ENCODE measurements at places on chromosomes 4 and X.

DNA sequence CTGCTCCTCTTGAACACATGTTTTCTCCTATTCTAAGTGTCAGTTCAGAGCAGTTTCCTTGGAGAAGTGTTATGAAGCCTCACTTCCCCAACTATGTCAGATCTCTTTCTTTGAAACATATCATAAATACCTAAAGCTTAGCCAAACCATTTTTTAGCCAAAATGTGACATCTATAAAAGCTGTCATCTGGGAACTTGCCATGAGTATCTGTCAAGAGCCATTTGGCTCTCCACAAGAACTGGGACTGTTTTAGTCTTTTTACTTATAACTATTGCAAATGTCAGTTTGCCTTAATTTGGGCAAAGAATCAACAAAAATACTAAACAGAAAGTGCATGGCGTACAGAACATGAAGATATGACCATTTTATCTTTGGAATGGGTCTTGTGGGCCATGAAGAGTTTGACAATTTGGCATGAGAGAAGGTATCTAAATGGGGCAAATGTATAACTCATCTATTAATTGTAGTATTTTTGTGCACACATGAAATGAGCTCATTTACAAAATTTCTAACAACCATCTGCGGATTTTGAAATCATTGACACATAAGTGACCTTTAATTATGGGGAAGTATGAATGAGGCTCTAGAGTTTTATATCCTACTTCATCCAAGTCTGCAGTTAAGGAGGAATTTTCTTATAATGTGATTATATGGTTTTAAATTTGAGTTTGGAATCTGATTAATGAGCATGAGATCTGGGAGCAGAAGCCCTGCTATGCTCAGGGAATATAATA lies 129.1 kb upstream of the PACRGL start:
- DNase-seq = no peak

DNA sequence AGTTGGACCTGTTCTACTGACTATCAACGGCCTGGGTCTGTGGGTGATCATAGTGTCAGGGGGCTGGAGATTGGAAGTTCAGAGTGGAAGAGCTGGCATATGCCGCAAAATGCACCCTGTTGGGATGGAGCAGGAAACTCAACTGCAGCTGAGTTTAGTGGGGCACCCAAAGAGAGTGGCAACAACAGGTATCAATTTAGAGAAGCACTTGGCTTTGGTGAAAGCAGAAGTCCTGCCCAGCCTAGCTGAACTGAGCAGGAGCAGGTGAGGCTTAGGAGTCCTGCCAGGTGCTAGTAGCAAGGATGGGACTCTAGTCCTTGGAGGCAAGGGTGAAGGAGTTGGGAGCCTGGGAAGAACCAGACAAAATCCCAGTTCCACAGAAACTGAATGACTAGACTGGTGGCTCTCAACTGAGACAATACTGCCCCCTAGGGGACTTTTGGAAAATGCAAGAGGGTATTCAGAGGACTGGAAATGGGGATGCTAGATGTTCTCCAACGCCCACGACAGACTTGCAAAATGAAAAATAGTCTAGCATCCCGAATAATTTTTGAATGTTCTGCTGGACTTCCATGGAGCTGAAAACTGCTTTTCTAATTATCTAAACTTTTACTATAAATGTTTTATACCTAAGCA lies 49.4 kb downstream of the RTL9 start:
- no peak for DNase-seq

DNA sequence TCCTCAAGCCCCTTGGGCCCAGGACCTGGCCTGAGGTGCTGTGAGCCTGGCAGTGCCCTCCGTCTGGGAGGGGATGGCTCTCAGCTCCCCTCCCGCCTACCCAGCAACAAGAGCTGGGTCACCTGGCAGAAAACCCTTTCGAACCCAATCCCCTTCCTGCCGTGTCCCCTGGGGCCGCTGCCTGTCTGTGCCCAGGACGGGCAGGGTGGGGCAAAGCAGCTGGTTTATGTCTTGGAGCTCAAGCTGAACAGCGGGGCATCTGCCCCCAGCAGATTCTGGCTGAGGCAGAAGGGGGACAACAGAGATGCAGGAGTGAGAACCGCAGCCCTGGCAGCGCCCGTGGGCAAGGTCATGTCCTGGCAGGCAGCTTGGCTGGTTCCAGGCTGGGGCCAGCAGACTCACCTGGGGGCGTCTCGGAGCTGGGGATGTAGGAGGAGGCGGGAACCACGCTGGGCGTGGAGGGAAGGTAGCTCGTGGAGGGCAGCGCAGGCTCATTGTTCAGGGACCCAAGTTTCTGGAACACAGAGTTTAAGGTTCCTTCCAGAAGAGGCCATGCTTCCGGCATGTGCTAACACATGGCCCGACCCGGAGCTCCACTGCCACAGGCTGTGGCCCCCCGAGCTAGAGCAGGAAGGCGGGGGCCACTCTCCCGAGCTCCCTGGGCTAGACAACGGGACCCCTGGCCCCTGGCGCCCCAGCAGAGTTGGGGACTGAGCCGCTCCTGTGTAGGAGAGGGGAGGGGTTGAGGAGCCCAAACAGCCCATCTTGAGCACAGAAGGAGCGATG lies 24.2 kb downstream of the NELFA start:
- no peak for DNase-seq

- DNase-seq = no peak
These were observed 359.1 kb upstream of the PABPC4L start for GRCh38 chr4:134560728-134561127.

- no peak for DNase-seq
These were observed 358.3 kb downstream of the MAGEB5 start for GRCh38 chrX:26574234-26574633.

DNA sequence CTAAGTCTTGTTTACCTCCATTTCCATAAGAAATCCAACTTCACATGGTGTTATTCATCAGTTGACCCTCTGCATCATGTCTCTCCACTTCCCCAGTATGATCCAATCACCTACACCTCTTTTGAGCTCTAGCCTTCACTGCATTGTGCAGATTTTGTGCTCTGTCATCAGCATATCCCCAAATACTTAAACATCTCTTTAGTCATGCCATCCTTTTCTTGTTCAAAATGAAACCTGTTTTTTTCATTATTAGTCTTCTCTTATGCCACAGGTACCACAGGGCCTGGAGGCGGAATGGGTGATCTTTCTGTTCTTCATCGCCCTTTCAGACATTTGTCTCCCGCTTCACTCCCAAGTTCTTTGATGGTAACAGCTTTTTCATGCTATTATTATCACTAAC lies 382.7 kb upstream of the GALNTL6 start:
- DNase-seq = no peak

- DNase-seq = no peak
These were observed 19.3 kb downstream of the JAKMIP1 start for GRCh38 chr4:6180841-6181631.
